Activated CD4-positive, alpha-beta memory T cell treated with anti-CD3 and anti-CD28 coated beads, Interleukin-2, amount 10 ng/mL, durations not matched to agents 7 days and 5 days (primary cell): ENCODE measurements at places on chromosomes 11 and 22. TPM values are rescaled to one million over a fixed set of nuclear protein-coding genes. Genes with fewer than 3 reads are reported as not detected.
A peak's percentile ranks its signal among the peaks of the same experiment; 100 is the strongest.

- no peak for DNase-seq
- H3K36me3 ChIP-seq, result no peaks in the 10 kb centered on the region
- peaks cover 12% of the 10 kb centered on the region for H3K27me3 ChIP-seq
- no peaks in the 10 kb centered on the region for H3K4me1 ChIP-seq
- no peak overlapping the region for H3K4me3 ChIP-seq
Measured at GRCh38 chr11:64441127-64441526, 82.2 kb downstream of the RPS6KA4 start.

DNA sequence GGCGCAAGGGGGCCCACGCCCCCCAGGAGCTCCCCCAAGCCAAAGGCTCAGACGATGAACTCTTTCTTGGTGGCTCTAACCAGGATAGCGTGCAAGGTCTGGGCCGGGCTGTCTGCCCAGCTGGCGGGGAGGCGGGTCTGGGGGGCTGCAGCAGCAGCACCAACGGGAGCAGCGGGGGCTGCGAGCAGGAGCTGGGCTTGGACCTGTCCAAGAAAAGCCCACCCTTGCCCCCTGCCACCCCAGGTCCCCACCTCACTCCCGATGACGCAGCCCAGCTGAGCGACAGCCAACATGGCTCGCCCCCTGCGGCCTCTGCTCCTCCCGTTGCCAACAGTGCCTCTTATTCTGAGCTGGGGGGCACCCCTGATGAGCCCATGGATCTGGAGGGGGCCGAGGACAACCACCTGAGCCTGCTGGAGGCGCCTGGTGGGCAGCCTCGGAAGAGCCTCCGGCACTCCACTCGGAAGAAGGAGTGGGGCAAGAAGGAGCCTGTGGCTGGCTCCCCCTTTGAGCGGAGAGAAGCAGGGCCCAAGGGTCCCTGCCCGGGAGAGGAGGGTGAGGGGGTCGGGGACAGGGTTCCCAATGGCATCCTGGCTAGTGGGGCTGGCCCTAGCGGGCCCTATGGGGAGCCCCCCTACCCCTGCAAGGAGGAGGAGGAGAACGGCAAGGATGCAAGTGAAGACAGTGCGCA lies 21.6 kb upstream of the TMEM191C start:
- H3K4me1 ChIP-seq, result no peaks in the 10 kb centered on the region
- H3K27me3 ChIP-seq, result no peaks in the 10 kb centered on the region
- peak; percentile 8 for DNase-seq
- H3K36me3 ChIP-seq, result no peaks in the 10 kb centered on the region
- no peak overlapping the region for H3K27ac ChIP-seq

SYTL2 gene
- 99.2 TPM for total RNA-seq

TEF gene
- total RNA-seq, result 3.3 TPM

ENTHD1 gene
- total RNA-seq, result not detected

LRRC56 gene
- 2.2 TPM for total RNA-seq

KCNJ11 gene
- total RNA-seq, result 0.55 TPM

CALCB gene
- 1.1 TPM for total RNA-seq

ACTN3 gene
- total RNA-seq, result 0.35 TPM

ZBTB16 gene
- 11.8 TPM for total RNA-seq
